ENCODE measurements at places on chromosomes 4 and X.

DNA sequence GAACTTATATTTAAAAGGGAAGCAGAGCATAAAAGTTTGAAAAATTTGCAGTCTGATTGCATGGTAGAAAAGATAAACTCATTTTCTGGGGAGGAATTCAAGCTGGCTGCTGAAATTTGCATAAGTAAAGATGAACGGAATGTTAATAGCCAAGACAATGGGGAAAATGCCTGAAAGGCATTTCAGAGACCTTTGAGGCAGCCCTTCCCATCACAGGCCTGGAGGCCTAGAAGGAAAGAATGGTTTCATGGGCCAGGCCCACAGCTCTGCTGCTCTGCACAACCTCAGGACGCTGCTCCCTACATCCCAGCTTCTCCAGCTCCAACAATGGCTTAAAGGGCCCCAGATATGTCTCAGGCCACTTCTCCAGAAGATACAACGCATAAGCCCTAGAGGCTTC, 46.9 kb upstream of the INPP4B start:
- no peak for DNase-seq

DNA sequence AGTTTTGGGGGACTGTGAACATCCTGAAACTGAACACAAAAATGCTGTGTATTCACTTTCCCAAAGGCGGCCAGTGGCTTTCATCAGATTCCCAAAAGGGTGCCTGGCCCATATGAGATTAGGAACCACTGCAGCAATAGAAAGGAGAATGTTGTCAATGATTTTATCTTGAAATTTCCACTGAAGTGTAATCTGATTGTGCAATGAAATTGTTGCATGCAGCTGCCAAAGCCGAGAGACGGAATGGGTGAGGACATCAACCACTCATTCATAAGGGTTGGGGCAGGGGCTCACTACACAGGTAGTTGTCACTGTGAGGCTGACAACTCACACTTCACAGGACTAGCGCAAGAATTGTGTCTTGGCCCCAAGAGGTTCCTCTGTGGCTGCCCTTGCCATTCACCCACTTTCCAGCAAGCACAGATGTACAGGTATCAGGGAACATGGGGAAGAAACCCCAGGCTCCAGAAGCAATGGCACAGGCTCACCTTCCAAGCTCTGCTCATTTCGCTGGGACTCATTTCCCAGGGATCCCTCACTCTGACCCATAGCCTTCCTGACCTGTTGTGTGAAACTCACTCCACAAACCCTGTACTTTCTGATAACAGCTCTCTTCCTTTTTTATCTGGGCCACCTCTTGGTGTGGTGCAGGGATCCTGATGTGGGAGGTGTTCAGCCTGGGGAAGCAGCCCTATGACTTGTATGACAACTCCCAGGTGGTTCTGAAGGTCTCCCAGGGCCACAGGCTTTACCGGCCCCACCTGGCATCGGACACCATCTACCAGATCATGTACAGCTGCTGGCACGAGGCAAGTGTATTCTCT, 48.8 kb downstream of the BMX start:
- DNase-seq = no peak

GRCh38 chrX:122622795-122623194, 561.3 kb upstream of the GRIA3 start:
- no peak for DNase-seq

DNA sequence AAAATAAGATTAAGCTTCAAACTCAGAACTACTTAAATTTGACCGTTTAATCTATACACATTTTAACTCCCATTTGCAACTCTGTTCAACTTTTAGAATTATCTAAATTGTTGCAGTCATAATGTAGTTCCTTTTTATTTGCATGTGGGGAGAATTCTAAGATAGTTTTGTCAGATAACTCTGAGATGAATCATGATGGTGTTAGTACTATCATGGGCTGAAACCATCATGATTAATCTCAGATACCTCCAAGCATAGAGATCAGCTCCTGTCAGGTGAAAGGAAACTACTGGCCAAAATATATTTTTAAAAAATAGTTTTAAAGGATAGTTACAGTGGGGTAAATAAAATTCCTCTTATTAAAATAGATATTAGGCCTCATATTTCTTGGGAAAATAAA, 39.0 kb downstream of the FBXO8 start:
- no peak for DNase-seq

GRCh38 chr4:28073860-28074555, 1213.4 kb downstream of the STIM2 start:
- no peak for DNase-seq
